ENCODE measurements at places on chromosomes 16 and 17. TPM values are rescaled to one million over a fixed set of nuclear protein-coding genes. Genes with fewer than 3 reads are reported as not detected.

Gene ZNF597
- total RNA-seq = 1.9 TPM

DNA sequence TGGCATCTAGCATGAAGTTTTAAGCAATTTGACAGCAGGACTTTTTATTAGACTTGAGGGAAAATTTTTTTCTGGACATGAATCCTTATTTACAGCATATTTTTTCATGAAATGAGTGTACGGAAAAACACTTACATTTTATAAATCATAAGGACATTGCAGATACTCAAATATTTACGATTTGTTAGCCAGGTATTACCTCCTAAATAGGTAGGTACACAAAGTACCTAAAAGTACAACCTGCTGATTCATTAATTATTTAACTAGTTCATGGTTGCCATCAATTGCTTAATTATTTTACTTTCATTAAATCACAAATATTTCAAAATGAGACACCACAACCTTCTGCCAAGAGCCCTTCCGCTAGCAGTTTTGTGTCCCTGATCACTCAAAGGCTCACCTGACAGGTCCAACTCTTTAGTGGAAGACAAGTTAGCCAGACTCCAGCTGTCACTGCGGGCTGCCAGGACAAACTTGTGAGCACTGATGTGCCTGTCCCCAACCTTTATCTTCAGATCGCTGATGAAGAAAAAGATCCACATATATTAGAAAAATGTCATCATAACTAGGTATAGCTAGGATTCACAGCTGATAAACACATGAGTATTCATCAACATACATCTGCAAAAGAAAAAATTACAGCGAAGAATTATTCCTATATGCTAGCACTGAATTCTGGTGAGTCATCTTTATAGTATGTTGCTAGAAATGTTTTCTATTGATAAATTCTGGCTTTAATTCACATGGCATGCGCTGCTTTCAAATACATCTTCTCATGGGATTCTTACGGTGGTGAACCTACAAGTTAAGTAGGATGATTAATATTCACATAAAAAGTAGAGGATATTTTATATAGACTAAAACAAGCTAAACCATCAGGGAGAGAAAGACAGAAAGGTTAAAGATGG lies 28.2 kb downstream of the ANKFY1 start:
- peak overlapping the region; percentile 87 for H3K27ac ChIP-seq
- DNase-seq = no peak
- H3K36me3 ChIP-seq = peaks cover 37% of the 10 kb centered on the region
- no peaks in the 10 kb centered on the region for H3K27me3 ChIP-seq

Gene ZNF668
- 19.3 TPM for total RNA-seq

Gene SLC2A4
- 197 TPM for total RNA-seq

GRCh38 chr16:56303066-56303715 lies 111.9 kb downstream of the GNAO1 start:
- no peak overlapping the region for H3K27ac ChIP-seq
- H3K36me3 ChIP-seq = no peaks in the 10 kb centered on the region
- H3K4me1 ChIP-seq = peaks cover 6% of the 10 kb centered on the region
- H3K4me3 ChIP-seq = no peak overlapping the region
- DNase-seq = no peak

- no peaks in the 10 kb centered on the region for H3K27me3 ChIP-seq
- H3K36me3 ChIP-seq = no peaks in the 10 kb centered on the region
- no peak overlapping the region for H3K4me3 ChIP-seq
- H3K4me1 ChIP-seq = no peaks in the 10 kb centered on the region
- no peak for DNase-seq
Observed at GRCh38 chr17:3904501-3904900, 11.6 kb upstream of the CAMKK1 start.

- no peak for DNase-seq
- peaks cover 10% of the 10 kb centered on the region for H3K4me1 ChIP-seq
- no peaks in the 10 kb centered on the region for H3K36me3 ChIP-seq
- no peak overlapping the region for H3K27ac ChIP-seq
Observed at GRCh38 chr17:69065113-69065512, 4.4 kb upstream of the ABCA9 start.

GRCh38 chr16:53055541-53056391 lies 975 bp downstream of the CHD9 start:
- no peaks in the 10 kb centered on the region for H3K36me3 ChIP-seq
- peak overlapping the region; percentile 92 for H3K4me3 ChIP-seq
- DNase-seq = no peak
- no peaks in the 10 kb centered on the region for H3K27me3 ChIP-seq
- peaks cover 30% of the 10 kb centered on the region for H3K4me1 ChIP-seq

Gene CES5A
- not detected for total RNA-seq

DNA sequence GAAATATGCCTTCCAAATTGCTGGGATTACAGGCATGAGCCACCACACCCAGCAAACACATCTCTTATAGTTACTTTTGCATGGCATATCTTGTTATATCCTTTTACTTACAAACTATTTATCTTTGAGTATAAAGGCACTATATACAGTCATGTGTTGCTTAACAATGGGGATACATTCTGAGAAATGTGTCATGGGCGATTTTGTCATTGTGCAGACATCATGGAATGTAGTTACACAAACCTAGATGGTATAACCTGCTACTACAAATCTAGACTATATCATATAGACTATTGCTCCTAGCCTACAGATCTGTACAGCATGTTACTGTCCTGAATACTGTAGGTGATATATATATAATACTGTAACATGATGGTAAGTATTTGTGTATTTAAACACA lies 43.6 kb downstream of the BCL7C start:
- no peak overlapping the region for H3K4me3 ChIP-seq
- no peaks in the 10 kb centered on the region for H3K36me3 ChIP-seq
- no peak overlapping the region for H3K27ac ChIP-seq
- peaks cover 5% of the 10 kb centered on the region for H3K4me1 ChIP-seq
- H3K27me3 ChIP-seq = no peaks in the 10 kb centered on the region

DNA sequence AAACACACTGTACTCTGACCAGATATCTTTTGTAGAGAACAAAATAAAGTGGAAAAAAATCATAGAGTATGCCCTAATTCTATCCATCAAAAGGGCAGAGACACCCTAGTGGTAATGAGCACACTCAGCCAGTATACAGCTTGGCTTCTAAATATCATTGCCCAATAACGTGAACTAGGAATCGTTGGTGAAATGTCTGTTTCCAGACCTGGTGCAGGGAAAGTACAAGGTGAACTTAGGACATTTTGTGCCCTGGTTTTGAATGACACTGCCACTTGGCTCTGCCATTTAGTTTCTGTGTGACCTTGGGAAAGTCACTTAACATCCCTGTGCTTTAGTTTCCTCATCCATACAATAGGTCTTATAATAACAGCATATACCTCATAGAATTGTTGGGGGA lies 13.7 kb downstream of the AMFR start:
- no peaks in the 10 kb centered on the region for H3K27me3 ChIP-seq
- DNase-seq = no peak
- no peak overlapping the region for H3K27ac ChIP-seq

DNA sequence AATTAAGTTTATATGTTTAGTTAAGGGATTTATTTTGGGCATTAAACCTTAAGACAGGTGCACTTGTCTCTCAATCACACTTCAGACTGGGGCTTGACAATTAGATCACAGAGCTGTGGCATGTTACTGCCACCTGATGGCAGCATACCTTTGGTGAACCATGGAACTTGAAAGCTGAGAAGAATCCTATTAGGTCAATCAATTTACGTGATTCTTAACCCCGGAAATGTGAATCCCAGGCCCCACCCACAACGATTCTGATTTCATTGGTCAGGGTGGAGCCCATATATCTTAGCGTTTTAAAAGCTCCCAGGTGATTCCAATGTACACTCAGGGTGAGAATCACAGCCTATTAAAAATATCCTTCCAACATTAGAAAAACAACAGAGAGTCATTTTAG lies 91.0 kb downstream of the GSG1L start:
- peaks cover under 1% of the 10 kb centered on the region for H3K4me1 ChIP-seq
- H3K4me3 ChIP-seq = no peak overlapping the region
- no peak for DNase-seq
- H3K36me3 ChIP-seq = no peaks in the 10 kb centered on the region
- H3K27me3 ChIP-seq = no peaks in the 10 kb centered on the region

Gene MTSS2
- total RNA-seq = 91.4 TPM

- H3K27me3 ChIP-seq = no peaks in the 10 kb centered on the region
- DNase-seq = no peak
- no peaks in the 10 kb centered on the region for H3K36me3 ChIP-seq
- H3K27ac ChIP-seq = no peak overlapping the region
Observed at GRCh38 chr16:66155933-66156332, 210.6 kb upstream of the CDH5 start.

Gene BCL6B
- 3.8 TPM for total RNA-seq

DNA sequence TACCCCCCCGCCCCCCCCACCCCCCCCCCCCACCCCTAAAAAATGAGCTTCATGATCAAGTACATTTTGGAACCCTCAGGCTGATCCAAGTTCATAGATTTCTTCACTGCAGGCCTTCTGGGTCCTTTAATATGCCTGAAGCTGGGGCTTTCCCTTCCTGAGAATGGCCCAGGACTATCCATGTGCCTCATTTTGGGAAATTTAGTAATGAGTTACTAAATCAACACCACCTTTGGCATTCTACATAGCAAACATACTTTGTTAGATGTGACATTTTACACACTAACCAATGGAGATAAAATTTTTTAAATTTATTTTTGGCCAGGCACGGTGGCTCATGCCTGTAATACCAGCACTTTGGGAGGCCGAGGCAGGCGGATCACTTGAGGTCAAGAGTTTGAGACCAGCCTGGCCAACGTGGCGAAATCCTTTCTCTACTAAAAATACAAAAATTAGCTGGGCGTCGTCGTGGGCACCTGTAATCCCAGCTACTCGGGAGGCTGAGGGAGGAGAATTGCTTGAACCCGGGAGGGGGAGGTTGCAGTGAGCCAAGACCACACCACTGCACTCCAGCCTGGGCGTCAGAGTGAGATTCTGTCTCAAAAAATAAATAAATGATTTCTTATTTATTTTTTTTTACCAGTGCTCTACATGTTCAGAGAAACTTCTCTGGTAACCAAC lies 14.0 kb downstream of the HERPUD1 start:
- H3K36me3 ChIP-seq = peaks cover 80% of the 10 kb centered on the region
- DNase-seq = no peak
- no peaks in the 10 kb centered on the region for H3K27me3 ChIP-seq

Gene PYDC1
- total RNA-seq = not detected

DNA sequence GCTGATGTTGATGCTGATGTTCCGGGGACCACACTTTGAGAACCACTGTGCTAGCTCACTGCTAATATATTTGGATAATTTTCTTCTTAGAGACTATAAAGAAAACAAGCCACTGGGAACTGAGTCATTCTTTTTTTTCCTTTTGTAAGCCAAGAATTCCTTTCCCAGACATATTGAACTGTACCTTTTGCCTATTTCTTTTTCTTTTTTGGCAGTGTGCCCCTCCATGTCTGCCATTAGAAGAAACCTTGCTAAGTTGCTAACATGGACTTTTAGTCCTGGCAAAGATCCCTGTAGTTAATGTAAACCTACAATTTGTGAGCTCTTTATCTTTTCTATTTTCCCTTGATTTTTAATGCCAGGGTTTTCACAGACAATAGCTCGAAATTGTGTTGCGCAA lies 17.3 kb upstream of the ERCC4 start:
- H3K4me1 ChIP-seq = peaks cover 6% of the 10 kb centered on the region
- no peaks in the 10 kb centered on the region for H3K36me3 ChIP-seq
- peak overlapping the region; percentile 21 for H3K27ac ChIP-seq
- no peak overlapping the region for H3K4me3 ChIP-seq
- DNase-seq = no peak

Gene CACNG3
- total RNA-seq = not detected

Gene TPSB2
- total RNA-seq = 97.3 TPM

GRCh38 chr17:8163978-8164814 lies 1.4 kb upstream of the VAMP2 start:
- DNase-seq = no peak
- H3K27ac ChIP-seq = peak overlapping the region; percentile 100

DNA sequence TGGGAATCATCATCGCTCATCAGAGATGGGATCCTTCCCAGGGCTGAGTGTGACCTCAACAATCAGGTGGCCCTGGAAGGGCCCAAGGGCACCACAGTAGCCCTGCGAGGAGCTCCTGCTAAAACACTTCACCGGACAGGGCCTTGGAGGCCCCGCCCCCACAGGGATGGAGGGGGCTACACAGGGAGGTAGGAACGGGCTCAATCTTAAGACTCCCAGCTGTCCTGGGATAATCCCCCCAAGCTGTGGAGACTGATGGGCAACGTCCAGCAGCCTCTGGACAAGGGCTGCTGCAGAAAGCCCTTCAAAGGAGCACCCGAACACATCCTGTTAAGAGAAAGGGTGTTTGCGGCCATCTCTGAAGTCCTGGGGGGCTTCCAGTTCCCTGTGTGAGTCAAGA lies 60.4 kb downstream of the ZNF423 start:
- H3K27ac ChIP-seq = no peak overlapping the region
- no peaks in the 10 kb centered on the region for H3K36me3 ChIP-seq
- no peaks in the 10 kb centered on the region for H3K27me3 ChIP-seq
- no peak overlapping the region for H3K4me3 ChIP-seq
- no peak for DNase-seq
- H3K4me1 ChIP-seq = no peaks in the 10 kb centered on the region

- H3K4me3 ChIP-seq = no peak overlapping the region
- H3K27ac ChIP-seq = no peak overlapping the region
- no peaks in the 10 kb centered on the region for H3K27me3 ChIP-seq
- H3K4me1 ChIP-seq = peaks cover 5% of the 10 kb centered on the region
- no peak for DNase-seq
Observed at GRCh38 chr16:46852130-46852529, 21.1 kb upstream of the C16orf87 start.

Gene CD300E
- total RNA-seq = 0.83 TPM

DNA sequence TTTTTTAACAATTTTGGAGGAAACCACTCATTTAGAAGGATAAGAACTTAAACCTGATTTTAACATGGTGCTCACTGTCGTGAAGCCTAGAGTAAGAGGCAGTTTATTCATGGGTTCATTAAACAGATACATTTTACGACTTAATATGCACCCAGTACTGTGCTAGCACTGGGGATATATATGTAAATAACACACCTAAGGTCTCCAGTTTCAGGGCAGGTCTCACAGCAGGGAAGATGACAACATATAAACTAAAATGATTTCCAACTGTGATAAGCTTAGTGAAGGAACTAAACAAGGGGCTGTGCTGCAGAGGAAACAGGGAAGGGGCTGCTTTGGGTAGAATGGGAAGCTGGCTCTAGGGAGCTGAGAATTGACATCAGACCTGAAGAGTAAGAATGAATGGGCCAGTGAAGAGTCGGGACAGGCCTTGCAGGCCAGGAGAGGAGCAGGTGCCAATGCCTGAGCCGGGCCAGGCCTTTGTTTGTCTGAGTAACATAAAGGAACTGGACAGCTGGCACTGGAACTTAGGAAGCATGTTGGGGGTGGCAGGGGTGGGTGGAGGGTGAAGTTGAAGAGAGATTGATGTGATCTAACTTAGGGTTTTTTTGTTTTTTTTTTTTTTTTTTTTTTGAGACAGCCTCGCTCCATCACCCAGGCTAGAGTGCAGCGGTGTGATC lies 12.1 kb downstream of the NT5M start:
- H3K4me3 ChIP-seq = no peak overlapping the region
- peaks cover 12% of the 10 kb centered on the region for H3K36me3 ChIP-seq
- no peaks in the 10 kb centered on the region for H3K27me3 ChIP-seq
- no peak overlapping the region for H3K27ac ChIP-seq

GRCh38 chr16:57920215-57920879 lies 50.6 kb downstream of the CNGB1 start:
- peaks cover 9% of the 10 kb centered on the region for H3K27me3 ChIP-seq
- H3K27ac ChIP-seq = no peak overlapping the region
- no peak for DNase-seq
- no peak overlapping the region for H3K4me3 ChIP-seq
- no peaks in the 10 kb centered on the region for H3K4me1 ChIP-seq
